ENCODE measurements at places on chromosomes 6 and 20.

GRCh38 chr20:47466213-47466612 is 35.5 kb upstream of the NCOA3 start:
- no peak for DNase-seq

GRCh38 chr6:37511910-37512399 is 12.3 kb upstream of the CCDC167 start:
- DNase-seq, result no peak

DNA sequence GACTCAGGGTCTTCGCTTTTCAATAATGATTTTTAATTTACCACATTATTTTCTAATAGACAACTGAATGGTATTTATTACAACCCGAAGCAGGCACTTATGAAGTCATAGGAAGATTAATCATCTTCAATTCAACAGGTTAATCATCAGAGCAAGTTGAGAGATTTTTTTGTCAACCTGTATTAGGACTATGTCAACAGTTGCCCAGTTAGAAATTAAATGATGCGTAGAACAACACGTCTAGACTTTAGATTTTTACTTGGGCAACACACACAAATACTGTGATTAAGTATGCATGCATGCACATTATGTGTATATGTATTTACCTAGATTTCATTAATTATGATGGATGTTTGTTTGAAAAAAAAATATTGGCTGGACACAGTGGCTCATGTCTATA is 4.3 kb downstream of the ILRUN start:
- peak; percentile 74 for DNase-seq

- DNase-seq, result no peak
These were observed 1.4 kb downstream of the CST8 start for GRCh38 chr20:23492292-23492691.

GRCh38 chr20:711576-711975 is 36.0 kb upstream of the SCRT2 start:
- no peak for DNase-seq

GRCh38 chr6:211871-212497 is 80.3 kb upstream of the DUSP22 start:
- no peak for DNase-seq

- DNase-seq, result peak; percentile 46
These were observed 104.3 kb upstream of the BEND6 start for GRCh38 chr6:56850626-56851025.

- peak; percentile 92 for DNase-seq
These were observed at the start of gene RBL1 for GRCh38 chr20:37095599-37096414. RBL1 (minus strand) TSS chr20:37095997; CDS start chr20:37095928, 69 bp downstream.

GRCh38 chr6:75208298-75209183 is 2.7 kb upstream of the COL12A1 start:
- DNase-seq, result peak; percentile 85

DNA sequence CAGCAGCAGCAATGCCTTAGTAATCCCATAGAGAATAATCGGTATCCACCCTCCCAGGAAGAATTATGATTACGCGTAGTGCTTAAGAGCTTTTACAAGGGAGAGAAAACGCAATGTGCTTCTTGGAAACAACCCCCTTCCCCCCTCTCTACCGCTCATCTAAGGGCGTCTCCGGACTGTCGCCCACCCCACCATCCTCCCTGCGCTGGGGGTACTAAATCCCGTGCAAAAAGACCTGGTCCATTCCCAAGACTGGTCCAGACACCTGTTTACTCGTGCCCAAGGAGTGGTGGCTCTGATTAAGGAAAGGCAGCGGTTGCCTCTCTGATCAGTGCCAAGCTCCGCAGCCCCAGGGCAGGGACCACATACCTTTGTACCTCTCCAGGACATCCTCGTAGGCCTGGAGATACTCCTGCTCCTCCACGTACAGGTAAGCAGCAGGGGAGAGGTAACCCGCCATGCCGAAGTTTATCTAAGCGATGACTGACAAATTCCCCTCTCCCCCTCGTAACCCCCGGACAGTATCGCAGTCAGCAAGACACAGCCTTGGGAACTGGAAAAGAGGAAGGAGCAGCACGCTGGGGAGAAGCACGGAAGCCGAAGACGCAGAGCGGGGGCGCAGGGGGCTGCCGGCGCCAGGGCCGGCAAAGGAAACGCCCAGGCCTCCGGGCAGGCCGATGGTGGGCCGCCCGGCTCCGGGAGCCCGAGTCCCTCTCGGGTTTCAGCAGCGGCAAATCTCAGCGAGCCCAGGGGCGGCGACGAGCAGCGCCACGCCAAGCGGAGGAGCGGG is 112.0 kb upstream of the BEND6 start:
- DNase-seq, result peak; percentile 89

DNA sequence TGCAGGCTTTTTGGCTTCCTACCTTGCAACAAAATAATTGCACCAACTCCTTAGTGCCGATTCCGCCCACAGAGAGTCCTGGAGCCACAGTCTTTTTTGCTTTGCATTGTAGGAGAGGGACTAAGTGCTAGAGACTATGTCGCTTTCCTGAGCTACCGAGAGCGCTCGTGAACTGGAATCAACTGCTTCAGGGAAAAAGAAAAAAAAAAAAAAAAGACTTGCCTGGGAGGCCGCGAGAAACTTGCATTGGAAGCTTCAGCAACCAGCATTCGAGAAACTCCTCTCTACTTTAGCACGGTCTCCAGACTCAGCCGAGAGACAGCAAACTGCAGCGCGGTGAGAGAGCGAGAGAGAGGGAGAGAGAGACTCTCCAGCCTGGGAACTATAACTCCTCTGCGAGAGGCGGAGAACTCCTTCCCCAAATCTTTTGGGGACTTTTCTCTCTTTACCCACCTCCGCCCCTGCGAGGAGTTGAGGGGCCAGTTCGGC is 420 bp downstream of the SOX4 start:
- no peak for DNase-seq

GRCh38 chr6:100454551-100455229 is 10.0 kb downstream of the SIM1 start:
- no peak for DNase-seq

GRCh38 chr6:8207869-8208191 is 105.5 kb upstream of the EEF1E1 start:
- no peak for DNase-seq

- no peak for DNase-seq
These were observed 631.1 kb upstream of the POU3F2 start for GRCh38 chr6:98203170-98203806.

DNA sequence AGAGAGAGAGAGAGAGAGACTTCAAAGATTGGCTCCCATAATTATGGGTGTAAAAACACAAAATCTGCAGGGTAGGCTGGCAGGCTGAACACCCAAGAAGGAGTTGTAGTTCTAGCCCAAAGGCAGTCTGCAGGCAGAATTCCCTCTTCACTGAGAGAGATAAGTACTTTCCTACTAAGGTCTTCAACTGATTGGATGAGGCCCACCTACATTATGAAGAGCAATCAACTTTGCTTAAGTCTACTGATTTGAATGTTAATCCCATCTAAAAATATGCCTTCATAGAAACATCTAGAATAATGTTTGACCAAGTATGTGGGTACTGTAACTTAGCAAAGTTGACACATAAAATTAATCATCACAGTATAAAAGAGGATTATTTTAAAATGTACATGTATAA is 949.7 kb downstream of the HACE1 start:
- DNase-seq, result no peak

DNA sequence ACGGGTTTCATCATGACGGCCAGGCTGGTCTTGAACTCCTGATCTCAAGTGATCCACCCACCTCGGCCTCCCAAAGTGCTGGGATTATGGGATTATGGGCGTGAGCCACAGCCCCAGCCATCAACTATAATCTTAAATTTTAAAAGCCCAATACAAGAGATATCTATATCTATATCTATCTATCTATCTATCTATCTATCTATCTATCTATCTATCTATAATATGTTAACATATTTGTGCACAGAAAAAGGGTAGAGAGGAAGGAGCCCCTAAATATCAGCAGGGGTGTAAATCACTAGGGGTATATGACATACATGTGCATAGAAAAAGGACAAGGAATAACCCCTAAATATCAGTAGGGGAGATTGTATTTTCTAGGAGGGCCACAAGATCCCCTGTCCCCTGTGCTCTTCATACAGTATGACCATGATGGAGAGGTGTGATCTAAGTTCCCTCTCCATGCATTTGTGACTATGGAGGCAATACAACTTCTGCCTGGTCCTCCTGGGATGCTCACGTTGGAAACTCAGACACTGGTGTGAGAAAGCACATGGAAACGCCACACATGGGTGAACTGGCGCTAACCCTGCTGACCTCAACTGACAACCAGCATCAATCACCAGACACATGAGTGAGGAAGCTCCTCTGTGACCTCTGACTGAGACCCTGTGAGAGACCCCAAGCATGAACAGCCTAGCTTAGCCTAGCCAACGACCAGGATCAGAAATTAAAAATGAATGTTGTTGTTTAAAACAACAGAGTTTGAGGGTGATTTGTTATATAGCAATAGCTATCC is 1.2 kb upstream of the SPATS1 start:
- no peak for DNase-seq

- peak; percentile 40 for DNase-seq
These were observed 40.5 kb downstream of the THBS2 start for GRCh38 chr6:169212897-169213813.

DNA sequence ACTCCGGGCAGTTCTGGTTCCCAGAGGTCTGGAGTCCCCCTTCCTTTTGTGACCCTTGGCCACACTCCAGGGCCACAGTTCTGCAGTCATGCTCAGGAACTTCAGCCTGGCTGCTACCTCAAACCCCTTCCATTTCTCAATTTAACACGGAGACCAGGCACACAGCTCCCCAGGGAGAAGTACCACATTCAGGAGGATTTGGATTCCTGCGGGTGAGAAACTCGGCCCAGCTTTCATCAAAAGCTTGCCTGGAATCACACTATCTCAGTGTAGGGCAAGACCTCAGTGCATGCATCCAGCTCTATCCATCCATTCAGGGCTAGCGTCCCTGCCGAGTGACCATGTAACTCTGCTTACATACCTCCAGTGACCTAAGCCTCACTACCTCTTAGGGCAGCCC is 16.8 kb upstream of the IP6K3 start:
- DNase-seq, result no peak

GRCh38 chr20:32832664-32833063 is 12.9 kb downstream of the MAPRE1 start:
- DNase-seq, result no peak

DNA sequence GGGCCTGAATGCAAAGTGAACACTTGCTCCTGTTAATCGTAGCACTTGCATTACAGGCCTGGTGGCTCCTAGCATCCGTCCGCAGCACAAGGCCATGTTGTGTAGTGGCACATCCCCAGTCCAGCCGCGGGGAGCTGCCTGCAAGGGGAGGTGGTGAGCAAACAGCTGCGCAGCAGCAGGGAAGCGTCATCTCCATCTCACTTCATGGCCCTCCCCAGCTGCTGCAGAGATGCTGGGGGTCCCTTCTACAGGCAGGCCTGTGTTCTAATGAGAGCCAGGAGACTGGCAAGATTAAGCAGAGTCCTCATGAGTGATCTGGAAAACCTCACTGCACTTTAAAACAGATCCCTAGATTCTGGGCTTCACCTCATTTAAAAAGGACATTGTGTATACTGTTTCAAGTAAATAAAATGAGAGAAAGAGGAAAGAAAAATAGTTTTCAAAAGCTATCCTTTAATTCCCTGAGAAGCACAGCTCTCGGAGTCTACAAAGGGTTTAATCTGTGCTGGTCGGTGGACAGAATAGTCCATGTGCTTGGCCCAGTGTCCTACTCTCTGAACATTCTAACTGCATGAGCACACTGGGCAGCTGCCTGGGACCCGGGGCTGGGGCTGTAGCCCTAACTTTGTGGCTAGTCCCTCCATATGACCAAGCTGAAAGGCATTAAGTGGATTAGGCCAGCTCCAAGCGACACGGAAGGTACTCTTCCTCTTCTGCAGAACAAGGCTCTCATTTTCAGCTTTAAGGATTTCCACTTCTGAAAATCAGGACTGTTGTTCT is 125.8 kb downstream of the LY86 start:
- DNase-seq, result no peak

- peak; percentile 62 for DNase-seq
These were observed 128.9 kb upstream of the BEND3 start for GRCh38 chr6:107244082-107244741.

- DNase-seq, result no peak
These were observed 210.7 kb downstream of the BCAS1 start for GRCh38 chr20:53859684-53860083.

GRCh38 chr6:115932481-115932880 is 128.2 kb downstream of the FRK start:
- DNase-seq, result peak; percentile 93

- DNase-seq, result no peak
These were observed 14.4 kb upstream of the SLC16A10 start for GRCh38 chr6:111072801-111073360.

DNA sequence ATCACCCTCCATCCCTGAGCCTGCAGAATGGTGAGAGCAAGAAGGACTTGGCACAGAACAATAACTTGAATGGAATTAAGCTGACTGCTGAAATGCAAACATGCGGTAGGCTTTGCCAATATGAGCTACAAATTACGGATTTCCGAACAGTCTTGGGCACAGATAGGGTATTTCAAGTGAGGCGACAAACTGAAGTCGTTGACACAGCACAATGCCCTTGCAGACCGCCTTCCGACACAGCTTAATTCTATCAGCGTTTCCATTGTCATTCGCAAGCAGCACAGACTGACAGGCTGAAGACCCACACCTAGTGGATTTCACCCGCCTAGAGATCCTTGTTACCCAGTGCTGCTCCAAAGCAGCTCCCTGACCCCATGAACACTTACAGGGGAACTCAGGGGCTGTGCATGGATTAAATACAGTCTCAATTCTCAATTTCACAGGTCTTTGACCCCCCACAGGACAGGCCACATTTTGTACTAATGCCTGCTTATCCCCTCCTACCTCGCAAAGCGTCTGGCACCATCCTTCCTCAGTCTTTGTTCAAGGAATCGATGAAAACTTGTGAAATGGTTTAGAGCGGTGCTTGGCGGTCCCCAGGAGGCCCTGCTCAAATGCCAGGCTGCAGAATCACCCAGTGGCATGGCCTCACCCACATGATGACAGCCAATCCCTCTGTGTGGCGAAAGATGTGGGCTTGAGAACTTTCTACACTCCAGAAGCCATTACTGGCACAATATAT is 34.6 kb downstream of the RAMACL start:
- DNase-seq, result no peak

DNA sequence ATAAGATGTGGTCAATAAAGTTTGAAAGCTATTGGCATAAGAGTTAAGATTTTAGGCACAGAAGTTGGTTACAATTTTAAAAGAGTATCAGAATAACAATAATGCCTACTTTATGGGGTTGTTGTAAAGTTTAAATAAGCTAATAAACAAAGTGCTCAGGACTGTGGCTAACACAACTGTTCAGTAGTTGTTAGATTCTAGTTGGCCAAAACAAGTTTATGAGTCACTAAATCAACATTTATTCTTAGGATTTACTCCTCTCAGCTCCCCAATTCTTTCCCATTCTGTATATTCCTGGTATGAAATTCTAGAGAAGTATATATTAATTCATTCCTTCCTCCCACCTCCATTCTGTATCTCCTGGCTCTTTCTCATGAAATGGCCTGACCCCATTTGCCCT is 14.5 kb downstream of the RMND1 start:
- no peak for DNase-seq

GRCh38 chr6:85561750-85562357 is 31.8 kb downstream of the SNX14 start:
- DNase-seq, result no peak

All from NCI-H69 (cell line).